ENCODE measurements at places on chromosomes 6 and 20.

- no peak for DNase-seq
Observed at GRCh38 chr20:20487811-20488210, 119.9 kb downstream of the INSM1 start.

- DNase-seq = no peak
Observed at GRCh38 chr6:145147981-145148749, 587.2 kb downstream of the EPM2A start.

- DNase-seq = no peak
Observed at GRCh38 chr6:125899726-125900182, 56.8 kb upstream of the HINT3 start.

- DNase-seq = no peak
Observed at GRCh38 chr6:56368491-56368890, 121.1 kb upstream of the COL21A1 start.

GRCh38 chr6:104558746-104559145 is 301.0 kb downstream of the HACE1 start:
- no peak for DNase-seq

GRCh38 chr6:33820243-33820642 is 16.4 kb upstream of the MLN start:
- no peak for DNase-seq
